ENCODE measurements at places on chromosomes 3 and 15. TPM values are rescaled to one million over a fixed set of nuclear protein-coding genes. Genes with fewer than 3 reads are reported as not detected.

- DNase-seq = no peak
Observed at GRCh38 chr15:99732124-99732750, 1.0 kb downstream of the LYSMD4 start.

- DNase-seq = no peak
Observed at GRCh38 chr3:102290241-102290640, 144.6 kb upstream of the ZPLD1 start.

- DNase-seq = no peak
Observed at GRCh38 chr3:50530001-50530970, 26.9 kb upstream of the CACNA2D2 start.

- DNase-seq = no peak
Observed at GRCh38 chr3:30764281-30764680, 130.2 kb downstream of the GADL1 start.

GRCh38 chr15:59940456-59940855 is 63.7 kb upstream of the FOXB1 start:
- no peak for DNase-seq

The RTP1 gene
- not detected for total RNA-seq

DNA sequence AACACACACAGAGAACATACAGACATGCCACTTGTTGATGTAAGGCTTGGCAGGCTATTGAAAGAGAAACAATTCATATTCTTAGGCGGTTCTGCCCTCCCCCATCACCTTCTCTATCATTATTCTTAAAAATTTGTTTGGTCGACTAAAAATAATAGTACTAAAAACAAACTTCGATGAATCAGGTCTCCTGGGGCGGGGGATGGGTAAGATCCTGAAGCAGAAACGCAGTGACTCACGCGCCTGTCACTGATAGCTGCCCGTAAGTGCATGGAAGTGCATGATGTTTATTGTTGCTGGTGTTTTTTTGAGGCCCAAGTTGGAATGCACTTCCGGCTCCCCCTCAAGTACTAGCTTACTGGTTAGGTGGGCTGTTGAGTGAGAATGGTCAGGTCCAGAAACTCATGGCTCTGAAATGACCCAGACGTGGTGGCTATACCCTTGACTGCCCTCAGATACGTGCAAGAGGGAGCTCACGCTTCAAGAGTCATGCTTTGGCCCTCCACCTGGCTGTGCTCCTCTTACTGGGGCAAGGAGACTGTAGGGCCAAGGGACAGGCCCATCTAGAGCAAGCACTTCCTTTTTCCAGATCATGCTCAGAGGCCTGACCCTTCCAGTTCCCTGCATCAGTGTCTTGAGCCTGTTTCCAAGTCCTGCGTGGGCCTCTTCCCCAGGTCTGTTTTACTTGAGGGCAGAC is 10.9 kb downstream of the SMAD3 start:
- DNase-seq = no peak

DNA sequence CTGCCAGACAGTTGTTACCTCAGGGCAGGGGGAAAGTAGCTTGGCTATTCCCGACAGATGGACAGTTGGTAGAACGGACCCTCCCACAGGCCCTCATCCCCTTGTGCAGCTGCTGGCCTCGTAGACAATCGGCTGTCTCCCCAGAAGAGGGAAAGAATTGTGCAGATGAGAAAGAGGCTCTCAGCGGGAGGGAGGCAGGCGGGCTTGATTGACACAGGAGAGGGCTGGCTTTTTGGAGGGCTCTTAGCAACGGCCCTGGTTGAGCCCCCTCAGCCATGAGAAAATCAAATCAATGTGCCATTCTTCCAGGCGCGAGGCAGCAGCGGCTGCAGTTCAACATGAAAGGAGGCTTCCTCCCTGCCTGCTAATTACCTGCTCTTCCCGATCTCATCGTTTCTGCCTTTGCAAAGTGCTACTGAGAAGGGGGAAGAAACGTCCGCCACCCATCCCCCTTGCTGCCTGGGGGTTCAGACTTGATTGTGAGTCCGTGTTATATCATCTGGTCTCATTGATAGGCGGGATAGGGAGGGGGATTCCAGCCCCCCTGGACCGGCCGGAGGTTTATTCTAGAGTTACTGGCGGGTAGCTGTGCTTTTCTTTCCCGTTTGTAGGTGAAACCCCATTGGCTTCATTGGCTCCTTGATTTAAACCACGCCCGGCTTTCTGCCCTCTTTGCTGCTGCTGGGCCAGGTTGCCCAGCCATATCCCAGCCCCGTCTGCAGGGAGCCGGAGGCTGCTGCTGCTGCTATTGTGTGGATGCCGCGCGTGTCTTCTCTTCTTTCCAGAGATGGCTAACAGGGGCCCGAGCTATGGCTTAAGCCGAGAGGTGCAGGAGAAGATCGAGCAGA is at the start of gene TAGLN3:
Gene TAGLN3, plus strand, starts transcription at position 287 of the 848 bp plus-strand sequence. Its CDS starts 501 bp downstream, at position 788.
- DNase-seq = no peak

DNA sequence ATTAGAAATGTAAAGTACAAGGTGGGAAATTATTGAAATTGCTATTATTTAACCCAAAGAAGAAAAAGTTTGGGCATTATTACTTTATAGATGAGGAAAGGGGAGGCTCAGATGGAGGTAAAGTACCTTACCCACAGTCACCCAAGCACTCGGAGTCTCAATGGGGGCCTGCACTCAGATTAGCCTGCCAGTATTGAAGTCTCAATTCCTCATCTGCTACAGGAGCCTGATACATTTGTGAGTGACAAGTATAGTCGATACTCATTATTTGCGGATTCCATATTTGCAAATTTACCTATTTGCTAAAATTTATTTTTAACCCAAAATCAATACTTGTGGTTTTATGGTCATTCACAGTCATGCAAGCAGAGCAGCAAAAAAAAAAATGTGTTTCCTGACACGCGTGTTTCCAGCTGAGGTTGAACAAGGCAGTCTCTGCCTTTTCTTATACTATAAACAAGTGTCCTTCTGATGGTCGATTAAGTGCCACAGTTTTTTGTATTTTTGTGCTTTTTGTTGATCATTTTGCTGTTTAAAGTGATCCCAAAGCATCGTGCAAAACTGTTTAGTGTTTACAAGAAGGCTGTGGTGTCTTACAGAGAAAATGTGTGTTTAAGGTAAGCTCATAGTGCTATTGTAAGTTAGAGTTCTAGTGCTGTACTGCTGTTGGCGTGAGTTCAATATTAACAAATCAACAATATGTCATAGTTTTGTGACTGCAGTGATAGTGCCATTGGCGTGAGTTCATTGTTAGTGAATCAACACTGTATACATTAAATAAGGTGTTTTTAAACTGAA is 48.0 kb downstream of the ARHGEF26 start:
- DNase-seq = no peak

The C3orf20 gene
- total RNA-seq = 0.08 TPM

GRCh38 chr3:196336319-196337145 is 1.7 kb downstream of the TM4SF19 start:
- DNase-seq = no peak

GRCh38 chr3:12175844-12176453 is 17.2 kb upstream of the TIMP4 start:
- DNase-seq = peak; percentile 76

The RAB6B gene
- 5.6 TPM for total RNA-seq

- DNase-seq = no peak
Observed at GRCh38 chr15:35481064-35481463, 64.9 kb downstream of the DPH6 start.

DNA sequence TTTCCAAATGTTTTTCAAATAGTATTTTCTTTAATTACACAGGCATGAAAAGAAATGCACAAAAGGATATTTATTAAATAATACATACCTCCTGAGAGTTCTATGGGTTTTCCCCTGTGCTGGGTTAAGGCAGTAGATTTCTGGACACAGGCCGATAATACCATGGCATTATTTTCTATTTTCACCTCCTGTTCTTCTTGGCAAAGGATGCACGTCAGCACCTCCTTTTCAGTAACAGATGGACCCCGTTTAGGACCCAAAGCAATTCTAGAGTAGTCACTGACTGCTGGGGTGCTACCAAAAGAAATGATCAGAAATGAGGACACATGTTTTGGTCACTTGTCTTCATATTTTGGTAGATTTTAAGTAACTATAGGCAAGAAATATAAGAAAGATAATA is 86.4 kb upstream of the TTBK2 start:
- no peak for DNase-seq

GRCh38 chr15:33894193-33894592 is 74.1 kb upstream of the CHRM5 start:
- DNase-seq = no peak

- DNase-seq = no peak
Observed at GRCh38 chr15:82916161-82916952, 36.2 kb downstream of the HOMER2 start.

- DNase-seq = no peak
Observed at GRCh38 chr15:78154955-78155354, 5.8 kb downstream of the IDH3A start.

GRCh38 chr15:93800805-93801204 is 430.6 kb upstream of the MCTP2 start:
- DNase-seq = no peak

DNA sequence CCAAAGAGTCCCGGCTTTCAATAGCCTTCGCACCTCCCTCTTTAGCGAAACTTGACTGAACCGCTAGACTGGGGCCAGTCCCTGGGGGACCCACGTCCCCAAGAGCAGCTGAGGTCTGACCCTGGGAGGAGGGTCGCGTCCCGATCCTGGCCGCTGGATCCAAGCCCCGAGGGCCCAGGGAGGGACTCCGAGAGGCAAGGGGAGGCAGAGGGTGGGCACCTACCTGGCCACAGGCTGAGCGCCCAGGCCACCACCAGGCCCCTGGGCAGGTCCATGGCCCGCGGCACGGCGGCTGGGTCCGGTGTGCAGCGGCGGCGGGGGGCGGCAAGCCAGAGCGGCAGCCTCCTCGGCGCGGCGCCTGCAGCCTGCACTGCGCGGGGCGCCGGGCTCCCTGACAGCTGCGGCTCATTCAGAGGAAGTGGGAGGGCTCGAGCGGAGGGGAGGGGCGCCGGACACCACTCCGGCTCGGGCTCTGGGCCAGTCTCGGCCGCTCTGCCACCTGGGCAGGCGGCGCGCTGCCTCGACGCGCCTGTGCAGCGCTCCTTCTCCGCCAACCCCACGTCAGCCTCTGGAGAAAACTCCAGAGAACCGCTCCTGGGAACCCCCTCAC is at the start of gene ITGA11:
Gene ITGA11, minus strand, starts transcription at position 372 of the 610 bp plus-strand sequence. Its CDS starts 97 bp downstream, at position 275.
- DNase-seq = peak; percentile 57

DNA sequence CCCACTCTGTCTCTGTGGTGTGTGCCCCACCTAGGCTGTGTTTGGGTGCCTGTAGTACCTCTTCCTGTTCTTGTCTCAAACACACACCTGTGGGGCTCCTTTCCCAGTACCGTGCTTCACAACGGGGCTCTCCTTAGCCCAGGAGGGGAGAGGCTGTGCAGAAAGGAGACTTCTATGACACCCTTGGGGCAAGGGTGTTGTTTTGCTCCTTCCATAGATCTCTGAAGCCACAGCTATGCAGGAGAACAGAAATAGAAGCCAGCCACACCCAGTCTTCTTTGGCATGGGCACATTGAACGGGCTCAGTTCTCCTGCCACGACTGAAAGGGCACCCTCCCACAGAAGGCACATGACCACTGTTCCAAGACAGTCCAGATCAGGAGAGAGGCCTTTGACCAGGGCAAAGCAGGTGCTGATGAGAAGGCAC is 74.3 kb downstream of the LIPC start:
- no peak for DNase-seq

The NANOGP8 gene
- total RNA-seq = not detected

The GOLGA8R gene
- 0.54 TPM for total RNA-seq

GRCh38 chr15:31280046-31280830 is 46.4 kb upstream of the KLF13 start:
- peak; percentile 22 for DNase-seq

DNA sequence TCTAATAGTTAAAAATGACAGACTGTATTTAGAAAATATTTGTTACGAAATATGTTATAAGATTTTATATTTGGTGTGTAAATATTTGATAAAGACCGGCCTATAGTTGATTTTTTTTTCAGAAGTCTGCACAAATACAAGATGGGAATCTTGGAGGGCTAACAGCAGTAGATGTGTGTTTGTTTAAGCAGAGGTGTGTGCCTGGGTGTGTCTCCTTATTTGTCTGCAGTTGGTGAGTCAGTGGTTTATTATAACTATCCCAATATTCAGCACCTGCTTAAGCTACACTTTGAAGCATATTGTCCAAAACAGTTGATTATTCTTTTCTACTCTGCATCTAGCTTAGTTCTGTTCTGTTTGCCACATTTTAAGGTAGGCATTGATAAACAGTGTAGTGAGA is 12.4 kb downstream of the GLCE start:
- peak; percentile 66 for DNase-seq

The PLSCR5 gene
- total RNA-seq = not detected

- no peak for DNase-seq
Observed at GRCh38 chr3:72903004-72903403, 15.2 kb downstream of the GXYLT2 start.

The MCF2L2 gene
- 0.25 TPM for total RNA-seq

GRCh38 chr3:98573181-98573728 is 20.2 kb downstream of the CPOX start:
- no peak for DNase-seq

The NRROS gene
- total RNA-seq = 2.1 TPM

GRCh38 chr3:193868590-193868989 is 267.4 kb upstream of the HES1 start:
- DNase-seq = no peak

- no peak for DNase-seq
Observed at GRCh38 chr3:100420885-100421284, 19.5 kb downstream of the LNP1 start.

The TMCO5A gene
- not detected for total RNA-seq

DNA sequence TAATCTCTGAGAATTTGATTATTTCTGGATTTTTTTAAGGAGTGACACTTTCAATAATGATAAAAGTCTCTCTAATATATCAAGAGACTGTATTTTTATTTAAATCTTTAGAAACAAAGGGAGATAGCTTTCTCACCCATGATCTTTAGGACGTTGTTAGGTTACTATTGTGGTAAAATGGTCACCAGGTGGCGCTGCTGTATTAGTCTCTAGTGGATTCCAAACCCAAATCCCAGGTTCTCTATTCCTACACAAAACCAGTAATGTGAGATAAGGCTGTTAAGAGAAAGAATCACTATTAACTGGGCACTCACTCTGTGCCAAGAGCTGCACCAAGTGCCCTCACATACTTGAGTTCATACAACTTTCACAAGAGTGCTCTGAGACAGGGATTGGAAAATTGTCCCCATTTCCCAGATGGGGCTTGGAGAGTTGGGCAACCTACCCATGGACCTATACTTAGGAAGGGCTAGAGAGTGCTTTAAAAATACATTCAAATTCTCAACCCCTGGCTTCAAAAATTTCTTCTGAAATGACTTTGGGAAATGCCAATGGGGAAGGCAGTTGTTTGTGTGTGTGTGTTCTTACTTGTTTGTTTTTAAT is 593.4 kb upstream of the TGFBR2 start:
- DNase-seq = peak; percentile 82
